ENCODE measurements at places on chromosomes 16 and 17.
A peak's percentile ranks its signal among the peaks of the same experiment; 100 is the strongest.

DNA sequence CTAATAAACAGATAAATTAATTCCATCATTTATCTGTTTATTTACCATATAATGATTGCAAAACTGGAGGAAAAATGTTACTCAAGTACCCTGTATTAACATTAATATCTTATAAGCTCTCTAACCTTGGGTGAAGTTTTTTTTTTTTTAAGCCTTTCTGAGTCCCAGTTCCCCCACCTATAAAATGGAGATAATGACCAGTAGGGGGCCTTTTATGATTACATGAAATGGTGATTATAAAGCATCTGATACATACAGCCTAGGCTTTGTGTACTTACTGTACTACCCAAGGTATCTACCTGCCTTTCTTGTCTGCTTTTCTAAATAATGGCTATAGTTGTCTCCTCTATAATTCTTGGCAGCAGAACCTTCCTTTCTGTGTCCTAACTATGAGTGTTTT, 22.6 kb downstream of the LRRC36 start:
- DNase-seq: no peak

DNA sequence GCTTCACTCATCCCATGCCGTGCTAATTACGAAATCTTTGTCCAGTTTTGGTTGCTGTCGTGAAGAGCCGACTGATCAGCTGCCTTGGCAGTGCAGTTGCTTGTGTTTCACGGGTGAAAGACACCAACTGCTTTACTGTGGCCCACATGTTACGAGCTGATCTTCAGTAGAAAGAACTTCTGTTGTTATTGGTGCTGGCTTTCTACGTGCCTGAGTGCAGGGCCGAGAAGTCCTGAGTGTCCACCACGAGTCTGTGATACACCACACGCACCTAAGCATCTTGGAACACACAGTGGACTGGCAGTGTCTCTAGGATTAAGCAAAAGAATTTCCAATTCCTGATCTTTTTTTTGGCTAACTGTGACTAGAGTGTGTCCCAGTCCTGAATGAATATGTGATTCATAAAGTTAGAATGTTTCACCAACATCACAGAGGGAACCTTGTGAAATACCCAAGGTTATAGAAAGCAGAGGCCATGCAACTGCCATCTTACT, 70.4 kb upstream of the CLEC18A start:
- DNase-seq: no peak

DNA sequence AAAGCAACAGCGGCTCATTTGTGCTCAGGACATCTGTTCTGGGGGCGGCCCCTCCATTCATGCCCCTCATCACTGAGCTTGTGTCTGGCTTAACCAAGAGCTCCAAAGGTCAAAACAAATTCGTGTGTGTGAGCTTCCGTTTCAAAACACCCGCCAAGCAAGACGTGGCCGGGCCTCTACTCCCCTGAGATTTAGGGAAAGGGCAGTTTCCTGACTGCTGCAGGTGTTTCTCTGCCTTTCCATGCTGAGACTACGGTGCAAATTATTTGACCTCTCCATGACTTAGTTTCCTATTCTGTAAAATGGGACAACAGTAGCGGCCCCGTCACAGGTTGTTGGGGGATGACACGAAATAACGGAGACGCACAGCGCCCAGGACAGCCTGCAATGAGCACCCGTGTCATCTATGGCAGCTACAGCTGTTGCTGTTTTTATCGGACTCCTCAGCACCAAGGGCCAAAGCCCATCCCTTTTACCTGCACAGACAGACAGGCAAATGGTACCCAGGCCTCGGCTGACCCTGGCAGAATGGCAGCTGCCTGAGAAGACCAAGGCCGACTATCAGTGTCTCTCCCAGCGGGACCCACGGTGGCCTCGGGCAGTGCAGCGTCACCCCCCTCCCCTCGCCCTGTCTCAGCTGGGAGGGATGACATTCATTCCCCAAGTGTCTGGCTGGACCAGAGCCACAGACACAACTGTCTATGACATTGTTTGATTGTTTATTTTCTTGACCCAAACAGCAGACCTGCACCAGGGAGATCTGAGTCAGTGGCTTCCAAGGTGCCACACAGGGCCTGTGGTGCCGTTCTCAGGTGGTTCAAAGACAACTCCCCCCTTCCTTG, 50.7 kb upstream of the DOC2B start:
- no peak for DNase-seq

GRCh38 chr17:57872536-57872935, 22.7 kb upstream of the MRPS23 start:
- no peak for DNase-seq

DNA sequence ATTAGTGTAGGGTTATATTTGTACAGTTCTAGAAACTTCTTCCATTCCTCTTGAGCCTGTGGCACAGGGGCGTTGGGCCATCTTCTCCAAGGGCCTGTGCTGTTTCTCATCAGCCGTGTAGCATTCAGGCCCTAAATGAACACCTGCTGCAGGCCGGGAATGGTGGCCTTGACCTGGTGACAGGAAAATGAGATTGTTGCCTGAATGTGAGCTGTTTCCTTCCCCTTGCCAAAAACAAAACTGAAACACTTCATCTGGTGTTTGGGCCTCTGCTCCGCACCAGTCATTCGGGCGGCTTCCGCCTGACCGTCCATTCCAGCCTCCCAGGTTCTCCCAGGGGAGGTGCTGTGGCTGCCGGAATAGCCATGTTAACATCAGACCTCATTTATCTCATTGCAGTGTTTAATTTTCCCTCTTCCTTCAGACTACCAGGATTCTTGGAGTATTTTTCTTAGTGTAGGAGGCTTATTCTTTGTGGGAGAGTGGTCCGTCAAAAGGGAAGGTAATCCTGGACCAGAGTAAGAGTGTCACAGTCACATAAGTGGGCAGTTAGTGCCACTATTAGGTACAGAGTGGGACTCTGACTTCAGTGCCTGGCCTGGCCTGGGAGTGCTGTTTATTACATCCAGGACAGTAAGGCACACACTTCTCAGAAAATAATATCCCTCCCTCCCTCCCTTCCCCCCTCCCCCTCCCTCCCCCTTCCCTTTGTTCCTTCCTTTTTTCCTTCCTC, 61.9 kb downstream of the WWP2 start:
- DNase-seq: peak; percentile 18

- DNase-seq: no peak
Measured at GRCh38 chr17:37043201-37043600, 94.4 kb downstream of the AATF start.

DNA sequence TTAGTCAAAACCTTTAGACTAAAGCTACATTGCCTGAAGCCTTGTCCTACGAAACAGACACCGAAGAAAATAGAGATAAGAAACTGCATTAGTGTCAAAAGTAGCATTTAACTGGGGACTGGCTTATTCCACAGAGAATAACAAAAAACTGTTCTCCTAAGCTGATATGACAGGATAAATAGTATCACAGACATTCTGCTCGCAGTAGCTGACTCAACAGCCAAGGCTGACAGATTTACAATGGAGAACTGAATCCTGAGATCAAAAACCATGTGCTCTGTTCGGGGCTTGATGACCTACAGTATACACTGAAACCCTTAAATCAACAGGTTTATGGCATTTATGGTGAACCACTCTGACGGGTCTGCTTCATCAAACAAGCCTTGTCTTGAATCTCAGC, 25.5 kb downstream of the ADAMTS18 start:
- DNase-seq: no peak

- DNase-seq: peak; percentile 30
Measured at GRCh38 chr17:18261146-18261515, 669 bp downstream of the MIEF2 start.

DNA sequence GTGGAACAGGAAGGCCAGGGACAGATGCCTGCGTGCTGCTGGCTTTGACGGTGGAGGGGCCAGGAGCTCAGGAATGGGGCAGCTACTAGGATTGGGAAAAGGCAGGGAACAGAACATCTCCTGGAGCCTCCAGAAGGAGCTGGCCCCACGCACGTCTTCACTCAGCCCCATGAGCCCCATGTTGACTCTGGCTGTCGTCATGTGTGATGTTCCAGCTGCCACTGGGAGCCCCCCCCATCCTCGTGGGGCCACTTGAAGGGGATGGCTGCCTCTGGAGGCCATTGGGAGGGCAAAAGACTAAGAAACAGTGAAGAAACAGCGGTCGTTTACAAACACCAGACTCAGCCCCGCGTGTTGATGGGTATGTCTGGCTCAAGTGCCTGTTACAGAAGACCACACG, 18.5 kb upstream of the APRT start:
- no peak for DNase-seq

DNA sequence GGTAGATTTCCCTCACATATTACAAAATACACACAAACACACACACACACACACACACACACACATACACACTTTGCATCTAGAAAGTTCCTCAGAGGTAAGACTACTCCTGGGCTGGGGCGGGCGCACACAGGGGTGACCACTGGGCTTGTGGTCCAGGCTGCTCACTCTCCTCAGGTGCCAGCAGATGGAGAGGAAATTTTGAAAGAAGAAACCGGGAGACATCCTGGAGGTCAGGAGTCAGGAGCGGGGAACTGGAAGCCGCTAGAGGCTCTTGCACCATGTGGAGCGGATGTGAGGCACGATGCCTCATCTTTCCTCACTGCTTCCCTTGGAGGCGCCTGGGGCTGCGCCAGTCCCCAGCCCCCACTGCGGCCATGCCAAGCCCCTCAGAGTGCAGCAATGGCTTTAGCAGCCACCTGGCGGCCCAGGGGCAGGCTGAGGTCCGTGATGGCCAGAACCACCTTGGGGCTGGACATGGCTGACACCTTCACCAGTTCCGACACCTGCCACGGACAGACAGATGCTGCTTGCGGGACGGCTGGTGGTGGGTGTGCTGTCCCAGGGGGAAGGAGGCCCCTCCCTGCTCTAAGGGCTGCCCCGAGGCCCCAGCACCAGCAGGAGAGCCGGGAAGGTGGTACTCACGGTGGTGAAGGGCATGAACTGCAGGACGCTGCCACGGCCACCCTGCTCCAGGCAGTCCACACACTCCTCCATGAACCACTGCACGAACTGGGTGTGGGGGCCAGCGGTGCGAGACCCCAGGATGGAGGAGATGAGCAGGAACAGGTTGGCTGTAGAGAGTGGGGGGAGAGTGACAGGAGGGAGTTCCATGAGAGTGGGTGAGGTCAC, 4.1 kb downstream of the CSF3 start:
- no peak for DNase-seq

DNA sequence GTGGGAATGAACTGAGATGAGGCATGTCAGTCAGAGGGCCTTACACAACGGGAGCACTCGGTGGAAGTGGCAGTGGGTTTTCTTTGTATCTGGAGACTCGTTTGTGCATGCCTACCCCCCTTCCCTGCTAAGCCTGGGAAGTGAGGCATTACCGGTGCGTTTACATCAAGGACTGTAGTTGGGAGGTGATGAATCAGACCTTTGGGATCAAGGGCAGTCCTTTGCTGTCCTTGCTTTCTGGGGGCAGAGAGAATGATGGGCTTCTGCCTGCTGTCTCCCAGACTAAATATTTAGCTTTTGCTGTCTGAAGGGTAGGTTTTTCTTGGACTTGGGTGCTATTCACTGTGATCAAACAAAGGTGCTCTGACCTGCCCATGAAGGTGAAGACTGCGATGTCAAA, 83.0 kb downstream of the WWP2 start:
- no peak for DNase-seq

DNA sequence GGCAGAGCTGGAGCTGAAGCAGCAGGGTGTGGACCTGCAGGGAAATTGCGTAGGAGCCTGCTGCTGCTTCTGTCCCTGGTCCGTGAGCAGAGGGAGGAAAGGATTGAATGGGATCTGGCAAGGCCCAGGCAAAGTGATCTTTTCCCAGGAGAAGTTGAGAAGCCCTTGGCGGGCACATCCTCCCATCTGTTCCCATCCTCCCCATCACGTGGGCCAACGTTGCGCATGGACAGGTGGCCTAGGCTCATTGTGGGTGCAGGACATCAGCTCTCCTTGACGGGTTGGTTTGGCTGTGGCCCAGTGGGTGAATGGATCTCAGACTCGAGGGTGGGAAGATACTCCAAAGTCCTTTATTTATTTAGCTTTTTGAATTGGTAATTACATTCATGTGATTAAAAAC, 29.4 kb upstream of the POLR3E start:
- DNase-seq: no peak
